ENCODE measurements at places on chromosomes 5 and 9.
A peak's percentile ranks its signal among the peaks of the same experiment; 100 is the strongest.

DNA sequence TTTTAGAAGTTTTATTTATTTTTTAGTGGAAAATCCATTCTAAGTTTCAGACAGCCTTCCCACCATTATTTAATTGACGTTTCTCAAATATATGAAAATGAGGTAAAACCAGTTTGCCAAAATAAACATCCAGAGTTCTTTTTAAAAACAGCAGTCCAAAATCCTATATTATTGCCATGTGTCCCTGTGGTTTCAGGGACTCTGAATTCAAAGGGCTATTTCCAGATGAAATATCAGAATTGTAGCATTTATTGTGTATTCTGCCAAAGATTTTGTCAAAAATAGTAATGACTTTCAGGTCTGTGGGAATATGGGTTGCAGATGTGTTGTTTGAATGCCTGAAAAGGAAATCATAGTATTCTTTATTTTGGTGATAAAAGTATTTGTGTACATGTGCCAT, 41.6 kb downstream of the XRCC4 start:
- H3K36me3 ChIP-seq = no peaks in the 10 kb centered on the region
- H3K27me3 ChIP-seq = no peaks in the 10 kb centered on the region
- no peaks in the 10 kb centered on the region for H3K4me1 ChIP-seq
- H3K27ac ChIP-seq = no peak overlapping the region

GRCh38 chr5:113321276-113321675, 113.5 kb downstream of the TSSK1B start:
- H3K36me3 ChIP-seq = no peaks in the 10 kb centered on the region
- no peaks in the 10 kb centered on the region for H3K4me1 ChIP-seq
- no peak overlapping the region for H3K4me3 ChIP-seq
- no peak for DNase-seq

DNA sequence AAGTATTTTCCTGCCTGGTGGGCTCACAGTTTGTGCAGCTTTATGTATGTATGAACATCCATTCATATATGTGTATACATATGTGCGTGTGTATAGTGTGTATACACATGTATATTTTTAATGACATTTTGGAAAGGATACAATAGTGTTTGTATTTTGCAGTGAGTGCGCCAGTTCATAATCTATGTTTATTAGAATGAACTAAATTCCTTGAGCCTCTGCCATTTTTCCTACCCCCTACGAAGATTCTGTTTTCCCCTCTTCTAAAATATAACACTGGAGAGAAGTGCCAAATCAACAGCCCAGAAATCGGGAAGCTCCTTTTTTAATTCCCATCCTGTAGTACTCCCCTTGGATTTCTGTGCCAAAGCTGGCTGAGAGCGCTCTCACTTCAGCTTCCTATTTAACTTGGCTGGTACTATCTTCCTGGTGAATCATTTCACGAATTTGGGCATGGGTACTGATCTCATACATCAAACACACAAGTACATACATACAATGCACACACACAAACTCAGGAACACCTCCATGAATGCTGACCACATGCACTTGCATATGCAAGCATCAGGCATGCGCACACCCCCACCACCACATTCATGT, 578.4 kb upstream of the WWC1 start:
- DNase-seq = no peak
- no peaks in the 10 kb centered on the region for H3K4me1 ChIP-seq
- no peaks in the 10 kb centered on the region for H3K36me3 ChIP-seq
- no peaks in the 10 kb centered on the region for H3K27me3 ChIP-seq
- no peak overlapping the region for H3K4me3 ChIP-seq

DNA sequence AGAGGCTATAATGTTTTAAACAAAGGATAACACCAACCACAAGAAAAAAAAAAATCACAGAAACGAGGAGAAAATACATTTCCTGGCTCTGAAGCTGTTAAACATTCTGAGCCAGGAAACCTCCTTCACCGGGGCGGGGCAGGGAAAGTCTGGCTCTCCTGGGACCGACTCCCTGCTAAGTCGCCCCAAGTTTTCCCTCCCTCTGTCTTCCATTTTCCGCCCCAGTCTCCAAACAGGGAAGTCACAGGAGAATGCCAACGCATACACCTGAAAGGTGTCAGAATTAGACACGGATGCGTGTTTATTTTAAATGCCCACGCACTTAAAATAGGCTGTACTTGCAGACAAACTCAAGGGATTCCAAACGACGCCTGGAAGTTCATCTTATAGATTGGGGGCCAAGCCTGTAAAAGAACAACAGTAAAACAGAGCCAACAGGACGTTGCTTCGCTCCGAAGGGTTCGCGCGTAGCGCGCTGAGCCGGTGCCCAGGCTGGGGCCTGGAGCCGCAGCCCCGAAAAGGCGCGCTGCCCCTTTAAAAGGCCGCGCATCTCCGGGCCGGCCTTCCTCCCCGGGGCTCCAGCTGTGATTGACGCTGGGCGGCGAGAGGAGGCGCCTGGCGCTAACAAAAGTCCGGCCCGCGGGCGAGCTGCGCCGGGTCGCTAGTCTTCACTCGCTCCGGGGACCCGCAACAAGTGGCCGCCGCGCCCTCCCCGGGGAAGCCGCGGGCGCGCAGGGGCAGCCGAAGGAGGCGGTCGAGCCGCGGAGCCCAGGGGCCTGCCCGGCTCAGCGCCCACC, at the start of gene FBXL7:
TSS of gene FBXL7 (plus strand) at position 653 of the 797 bp plus-strand sequence.
- no peak within 1 kb of the TSS for H3K4me3 ChIP-seq
- DNase-seq = no peak
- no peak within 1 kb of the TSS for H3K27ac ChIP-seq

GRCh38 chr9:137050570-137050969, 3.3 kb downstream of the ENTPD2 start:
- H3K4me1 ChIP-seq = peaks cover 4% of the 10 kb centered on the region
- H3K27me3 ChIP-seq = peaks cover 9% of the 10 kb centered on the region
- no peak overlapping the region for H3K4me3 ChIP-seq
- no peak overlapping the region for H3K27ac ChIP-seq

GRCh38 chr9:32347571-32347970, 36.9 kb upstream of the ACO1 start:
- H3K36me3 ChIP-seq = no peaks in the 10 kb centered on the region
- no peak for DNase-seq
- H3K27ac ChIP-seq = no peak overlapping the region
- H3K27me3 ChIP-seq = no peaks in the 10 kb centered on the region
- H3K4me1 ChIP-seq = no peaks in the 10 kb centered on the region
- H3K4me3 ChIP-seq = no peak overlapping the region

DNA sequence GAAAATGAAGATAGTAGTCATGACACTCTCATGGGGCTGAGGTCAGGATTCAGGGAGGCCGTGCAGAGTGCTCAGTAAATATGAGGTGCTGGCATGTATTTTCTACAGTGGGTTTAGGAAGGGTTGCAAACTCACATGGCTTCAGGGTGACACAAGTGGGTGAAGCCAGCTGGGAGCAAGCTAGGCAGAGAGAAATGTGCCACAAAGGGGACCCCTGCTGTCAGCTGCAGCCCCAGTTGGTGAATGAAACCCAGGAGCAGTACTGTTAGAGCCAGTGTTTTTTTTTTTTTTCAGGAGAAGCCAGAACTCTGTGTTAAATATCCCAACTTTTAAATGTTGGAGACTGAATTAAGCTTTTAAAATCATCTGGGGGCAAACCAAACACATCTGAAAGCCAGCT, 75.3 kb downstream of the INSYN2B start:
- H3K4me3 ChIP-seq = no peak overlapping the region
- no peak for DNase-seq
- no peaks in the 10 kb centered on the region for H3K36me3 ChIP-seq
- H3K27ac ChIP-seq = no peak overlapping the region
- H3K4me1 ChIP-seq = no peaks in the 10 kb centered on the region
- H3K27me3 ChIP-seq = no peaks in the 10 kb centered on the region

- no peak for DNase-seq
- peaks cover 3% of the 10 kb centered on the region for H3K27me3 ChIP-seq
- no peak overlapping the region for H3K27ac ChIP-seq
- H3K4me1 ChIP-seq = no peaks in the 10 kb centered on the region
- H3K36me3 ChIP-seq = no peaks in the 10 kb centered on the region
Measured at GRCh38 chr5:73640861-73641320, 14.9 kb downstream of the ARHGEF28 start.

GRCh38 chr5:133284306-133284705, 232.5 kb downstream of the HSPA4 start:
- H3K4me3 ChIP-seq = no peak overlapping the region
- DNase-seq = no peak
- no peak overlapping the region for H3K27ac ChIP-seq
- no peaks in the 10 kb centered on the region for H3K27me3 ChIP-seq
- no peaks in the 10 kb centered on the region for H3K36me3 ChIP-seq
- H3K4me1 ChIP-seq = no peaks in the 10 kb centered on the region

DNA sequence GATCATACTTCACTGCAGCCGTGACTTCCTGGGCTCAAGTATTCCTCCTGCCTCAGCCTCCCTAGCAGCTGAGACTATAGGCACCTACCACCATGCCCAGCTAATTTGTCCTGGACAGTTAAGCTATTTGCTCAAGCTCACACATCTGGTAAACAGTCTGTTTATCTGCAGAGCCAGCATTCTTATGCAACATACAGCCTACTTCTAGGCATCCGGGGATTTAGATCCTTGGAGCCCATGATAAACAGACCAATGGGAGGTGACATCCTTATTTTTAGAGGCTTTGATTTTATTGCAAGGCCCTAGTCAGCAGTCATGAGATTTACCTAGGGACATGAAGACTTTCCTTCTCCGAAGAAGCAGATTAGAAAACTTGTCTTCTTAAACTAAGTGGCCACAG, 21.0 kb downstream of the ATOX1 start:
- H3K27ac ChIP-seq = no peak overlapping the region
- no peak overlapping the region for H3K4me3 ChIP-seq
- H3K27me3 ChIP-seq = peaks cover 2% of the 10 kb centered on the region

DNA sequence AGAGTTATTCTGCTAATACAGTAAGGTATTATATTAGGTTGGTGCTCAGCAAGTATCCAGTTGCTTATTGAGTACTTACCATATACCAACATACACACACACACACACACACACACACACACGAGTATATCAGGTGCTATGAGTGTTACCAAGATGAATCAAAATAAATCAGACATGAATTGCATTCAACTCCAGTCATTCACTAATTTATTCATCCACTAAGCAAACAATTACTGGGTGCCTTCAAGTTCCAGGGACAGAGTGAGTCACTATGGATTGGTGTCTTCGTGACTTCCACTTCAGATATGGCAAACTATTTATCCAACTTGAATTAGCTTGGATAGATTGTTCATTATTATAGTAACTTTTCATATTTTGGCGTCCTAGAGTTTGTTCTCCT, 140.7 kb upstream of the SLC44A1 start:
- no peak overlapping the region for H3K27ac ChIP-seq
- DNase-seq = no peak
- no peaks in the 10 kb centered on the region for H3K36me3 ChIP-seq
- H3K4me3 ChIP-seq = no peak overlapping the region

- H3K4me3 ChIP-seq = no peak overlapping the region
- no peaks in the 10 kb centered on the region for H3K4me1 ChIP-seq
- no peaks in the 10 kb centered on the region for H3K36me3 ChIP-seq
- H3K27ac ChIP-seq = no peak overlapping the region
Measured at GRCh38 chr9:72931437-72931836, 21.4 kb downstream of the ALDH1A1 start.

GRCh38 chr5:39143151-39143860, 69.1 kb upstream of the RICTOR start:
- H3K36me3 ChIP-seq = peaks cover 40% of the 10 kb centered on the region
- no peaks in the 10 kb centered on the region for H3K27me3 ChIP-seq
- H3K4me3 ChIP-seq = no peak overlapping the region
- peak overlapping the region; percentile 9 for H3K27ac ChIP-seq

- DNase-seq = peak; percentile 21
- peaks cover 13% of the 10 kb centered on the region for H3K4me1 ChIP-seq
- peaks cover 22% of the 10 kb centered on the region for H3K36me3 ChIP-seq
- peak overlapping the region; percentile 54 for H3K27ac ChIP-seq
Measured at GRCh38 chr5:179906795-179907555, 722 bp downstream of the TBC1D9B start.

DNA sequence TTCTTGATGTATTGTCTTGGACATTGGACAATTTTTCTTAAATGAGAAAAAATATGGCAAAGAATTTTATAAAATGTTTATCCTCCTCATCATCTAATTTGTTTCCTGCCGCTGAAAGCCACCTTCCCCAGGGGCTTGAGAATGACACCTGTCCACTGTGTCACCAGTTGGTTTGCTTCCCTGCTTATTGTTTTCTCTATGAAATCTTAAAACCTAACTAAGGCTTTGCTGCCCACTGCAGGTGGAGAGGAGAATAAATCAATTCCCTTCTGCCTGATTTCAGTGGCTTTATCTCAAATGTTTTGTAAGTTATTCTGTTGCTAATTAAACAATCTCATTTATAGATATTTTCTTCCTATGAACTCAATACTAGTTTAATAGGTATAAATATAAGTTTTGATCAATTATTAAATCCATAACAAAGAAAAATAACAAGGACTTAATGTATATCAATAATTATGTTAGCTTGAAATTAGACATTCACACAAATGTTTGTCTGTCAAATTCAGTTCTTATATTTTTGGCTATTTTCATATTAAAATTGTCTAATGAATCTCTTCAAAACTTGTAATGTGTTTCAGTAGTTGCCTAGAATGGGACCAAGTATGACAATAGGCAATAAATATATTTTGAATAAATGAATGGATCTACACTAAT, 822.5 kb downstream of the PTPRD start:
- DNase-seq = no peak
- no peaks in the 10 kb centered on the region for H3K36me3 ChIP-seq
- H3K4me1 ChIP-seq = no peaks in the 10 kb centered on the region
- H3K27ac ChIP-seq = no peak overlapping the region

- no peaks in the 10 kb centered on the region for H3K27me3 ChIP-seq
- no peaks in the 10 kb centered on the region for H3K36me3 ChIP-seq
- H3K4me3 ChIP-seq = no peak overlapping the region
- H3K4me1 ChIP-seq = no peaks in the 10 kb centered on the region
Measured at GRCh38 chr9:137742698-137743097, 123.9 kb downstream of the EHMT1 start.

DNA sequence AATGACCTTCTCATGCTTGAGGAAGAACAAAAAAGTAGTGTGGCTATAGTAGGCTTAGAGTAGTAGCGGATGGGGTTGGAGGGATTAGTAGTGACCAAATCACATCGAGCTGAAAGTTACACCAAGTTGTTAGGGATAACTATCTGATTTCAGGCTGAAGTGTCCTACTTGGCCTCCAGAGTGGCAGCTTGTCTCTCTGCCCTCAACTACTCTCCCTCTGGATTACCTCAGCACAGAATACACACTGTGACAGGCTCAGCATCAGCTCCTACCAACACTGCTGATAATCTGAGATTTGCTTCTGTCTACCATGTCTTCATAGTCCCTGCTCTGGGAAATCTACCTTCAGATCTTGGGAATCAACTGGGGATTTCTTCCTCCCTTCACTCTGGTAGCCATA, 714.6 kb upstream of the GRAMD2B start:
- H3K27ac ChIP-seq = no peak overlapping the region
- no peaks in the 10 kb centered on the region for H3K27me3 ChIP-seq
- DNase-seq = no peak
- no peaks in the 10 kb centered on the region for H3K4me1 ChIP-seq
- H3K36me3 ChIP-seq = no peaks in the 10 kb centered on the region

- no peaks in the 10 kb centered on the region for H3K4me1 ChIP-seq
- no peak overlapping the region for H3K27ac ChIP-seq
- no peak for DNase-seq
Measured at GRCh38 chr9:82126256-82126655, 137.7 kb downstream of the SPATA31D1 start.

GRCh38 chr9:128120061-128120740, 7.3 kb downstream of the PTGES2 start:
- peaks cover 3% of the 10 kb centered on the region for H3K4me1 ChIP-seq
- no peaks in the 10 kb centered on the region for H3K36me3 ChIP-seq
- no peak overlapping the region for H3K4me3 ChIP-seq
- no peaks in the 10 kb centered on the region for H3K27me3 ChIP-seq
- no peak for DNase-seq
- no peak overlapping the region for H3K27ac ChIP-seq

- no peaks in the 10 kb centered on the region for H3K27me3 ChIP-seq
- no peak overlapping the region for H3K4me3 ChIP-seq
- no peak overlapping the region for H3K27ac ChIP-seq
Measured at GRCh38 chr9:131818089-131818488, 78.2 kb upstream of the RAPGEF1 start.
